ENCODE measurements at places on chromosomes 5 and 9.
A peak's percentile ranks its signal among the peaks of the same experiment; 100 is the strongest.

DNA sequence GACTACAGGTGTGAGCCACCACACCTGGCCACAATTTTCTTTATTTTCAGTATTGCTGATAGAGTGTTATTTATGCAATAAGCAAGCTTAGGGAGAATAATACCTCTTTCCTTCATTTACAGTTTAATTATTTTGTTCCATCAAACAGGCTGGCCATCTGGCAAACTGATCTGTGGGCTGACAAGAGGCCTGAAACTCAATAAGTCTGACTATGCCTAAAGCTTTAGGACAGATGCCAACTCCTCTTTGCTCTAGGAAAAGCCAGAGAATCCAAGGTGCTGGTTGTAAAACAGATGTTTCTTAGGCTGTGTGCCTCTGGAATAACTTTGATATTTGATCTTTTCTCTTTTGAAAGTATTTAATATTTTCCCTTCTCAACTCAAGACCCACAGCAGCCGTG lies 98.4 kb downstream of the TARS1 start:
- DNase-seq = no peak

DNA sequence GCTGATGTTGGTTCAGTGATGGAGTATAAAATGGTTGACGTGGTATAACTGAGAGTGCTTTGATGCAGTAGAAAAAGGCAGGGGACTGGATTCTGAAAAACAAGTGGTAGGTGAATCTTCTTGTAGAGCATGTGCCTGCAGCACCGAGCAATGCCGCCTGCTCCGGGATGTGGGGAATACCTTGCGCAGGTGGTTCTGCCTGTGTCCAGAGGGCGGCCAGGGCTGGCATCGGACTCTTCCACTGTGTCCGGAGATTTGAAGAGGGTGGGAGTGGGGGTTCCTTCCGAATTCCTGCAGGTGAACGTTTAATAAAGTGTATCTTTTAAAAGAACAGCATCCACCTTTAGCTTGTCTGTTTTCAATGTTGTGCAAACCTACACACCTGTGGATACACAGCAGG lies 238.0 kb downstream of the FANCC start:
- DNase-seq = no peak

DNA sequence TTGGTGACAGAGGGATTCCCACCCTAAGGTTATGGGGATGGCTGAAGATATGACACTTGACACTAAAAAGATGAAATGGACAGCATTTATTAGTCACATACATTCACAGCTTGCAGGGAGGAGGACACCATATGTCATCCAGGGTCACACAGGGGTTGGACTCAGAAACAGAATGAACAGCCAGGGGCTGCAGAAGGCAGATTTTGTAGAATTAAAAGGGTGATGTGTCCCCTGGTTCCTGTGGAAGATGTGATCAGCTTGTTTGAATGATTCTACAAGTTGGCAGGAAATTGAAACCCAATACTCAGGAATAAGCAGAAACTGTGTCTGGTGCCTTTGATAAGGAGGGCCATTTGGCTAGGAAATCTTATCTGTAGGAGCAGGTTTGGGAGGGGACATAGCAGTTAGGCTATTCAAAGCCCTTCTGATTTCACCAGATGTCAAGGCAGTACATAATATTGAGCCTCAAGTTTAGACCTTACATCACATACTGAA lies 102.3 kb upstream of the GRIN3A start:
- no peak for DNase-seq

- DNase-seq = no peak
These were observed 113.6 kb upstream of the TSLP start for GRCh38 chr5:110957934-110958333.

DNA sequence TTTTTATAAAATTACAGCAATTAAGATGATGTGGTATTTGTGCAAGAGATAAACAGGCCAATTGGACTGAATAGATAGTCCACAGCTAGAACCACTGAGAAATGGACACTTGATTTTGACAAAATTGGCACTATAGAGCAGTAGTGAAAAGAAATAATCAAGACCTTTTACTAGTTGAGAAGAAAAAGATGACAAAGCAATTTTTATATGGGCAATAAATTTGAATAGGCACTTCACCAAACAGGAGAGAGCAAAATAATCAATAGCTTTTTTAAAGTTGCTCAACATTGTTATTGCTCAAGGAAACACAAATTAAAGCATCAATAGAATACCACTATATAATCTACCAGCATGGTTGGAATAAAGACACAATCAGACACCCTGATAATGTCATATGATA lies 193.5 kb upstream of the FTMT start:
- no peak for DNase-seq

GRCh38 chr9:123925819-123926218 lies 4.1 kb downstream of the DENND1A start:
- DNase-seq = no peak

DNA sequence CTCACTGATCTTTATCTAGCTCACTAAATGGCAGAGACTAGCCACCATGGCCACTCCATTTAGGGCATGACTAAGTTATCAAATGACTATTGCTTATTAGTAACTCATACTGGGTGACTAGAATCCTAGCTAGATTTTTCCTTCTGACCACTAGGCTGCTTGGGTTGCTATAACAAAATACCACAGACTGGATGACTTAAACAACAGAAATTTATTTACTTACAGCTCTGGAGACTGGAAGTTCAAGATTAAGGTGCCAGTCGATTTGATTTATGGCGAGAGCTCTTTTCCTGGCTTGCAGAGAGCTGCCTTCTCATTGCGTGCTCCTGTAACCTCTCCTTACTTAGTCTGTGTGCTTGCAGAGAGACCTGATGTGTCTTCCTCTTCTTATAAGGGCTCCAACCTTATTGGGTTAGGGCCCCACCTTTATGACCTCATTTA lies 55.0 kb upstream of the APC start:
- no peak for DNase-seq

DNA sequence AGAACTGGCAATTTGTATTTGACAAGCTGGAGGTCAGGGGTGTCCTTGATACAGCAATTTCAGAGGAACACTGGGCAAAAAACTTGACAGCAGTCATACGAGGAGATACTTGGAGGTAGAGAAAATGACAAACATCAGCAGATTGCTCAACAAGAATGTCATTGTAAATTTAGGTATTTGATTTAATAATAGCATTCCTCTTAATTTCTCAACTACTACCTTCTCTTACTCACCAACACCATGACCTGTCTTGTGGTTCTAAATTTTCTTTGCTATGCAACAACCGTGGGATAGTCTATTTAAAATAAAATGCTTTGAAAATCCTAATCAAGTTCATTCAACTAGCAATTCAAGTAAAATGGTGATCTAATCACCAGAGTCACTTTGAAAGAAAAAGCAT lies 128.4 kb downstream of the DNAH5 start:
- DNase-seq = no peak

DNA sequence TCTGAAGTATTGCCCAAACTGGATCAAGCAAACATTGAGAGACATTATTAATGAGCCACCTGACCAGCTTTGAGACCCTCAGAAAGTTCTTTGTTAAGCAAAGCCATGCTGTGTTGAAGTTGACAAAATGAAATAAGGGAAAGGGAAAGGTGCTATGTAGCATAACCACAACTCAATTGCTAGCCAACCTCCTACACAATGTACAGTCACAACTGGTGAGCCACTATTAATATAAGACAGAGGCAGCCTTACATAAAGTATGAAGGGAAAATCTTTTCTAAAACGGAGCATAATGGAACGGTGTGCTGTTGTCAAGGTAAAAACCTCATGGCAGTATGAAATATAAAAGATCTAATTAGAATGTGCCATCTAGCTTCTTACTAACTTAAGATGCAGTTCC lies 375.8 kb upstream of the ST8SIA4 start:
- DNase-seq = no peak

GRCh38 chr5:154612666-154613065 lies 134.6 kb upstream of the HAND1 start:
- DNase-seq = no peak

DNA sequence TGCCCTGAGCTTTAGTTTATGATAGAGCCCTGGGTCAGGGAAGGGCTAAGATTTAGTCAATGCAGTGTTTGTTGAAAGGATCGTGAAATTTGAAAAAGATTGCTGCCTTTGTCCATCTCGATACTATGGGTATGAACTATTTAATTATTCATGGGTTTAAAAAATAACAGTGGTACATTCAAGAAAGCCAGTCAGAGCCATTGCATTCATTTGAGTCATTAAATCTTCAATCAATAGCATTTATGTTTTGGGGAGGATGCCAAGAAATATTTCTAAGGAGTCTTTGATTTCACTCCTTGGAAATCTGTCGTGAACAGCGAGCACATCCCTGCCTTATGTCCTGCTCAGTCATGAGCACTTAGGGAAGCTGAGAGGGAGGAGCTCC lies 54.4 kb upstream of the LRRTM2 start:
- DNase-seq = no peak

GRCh38 chr5:14640765-14641164 lies 23.8 kb upstream of the OTULIN start:
- DNase-seq = no peak

DNA sequence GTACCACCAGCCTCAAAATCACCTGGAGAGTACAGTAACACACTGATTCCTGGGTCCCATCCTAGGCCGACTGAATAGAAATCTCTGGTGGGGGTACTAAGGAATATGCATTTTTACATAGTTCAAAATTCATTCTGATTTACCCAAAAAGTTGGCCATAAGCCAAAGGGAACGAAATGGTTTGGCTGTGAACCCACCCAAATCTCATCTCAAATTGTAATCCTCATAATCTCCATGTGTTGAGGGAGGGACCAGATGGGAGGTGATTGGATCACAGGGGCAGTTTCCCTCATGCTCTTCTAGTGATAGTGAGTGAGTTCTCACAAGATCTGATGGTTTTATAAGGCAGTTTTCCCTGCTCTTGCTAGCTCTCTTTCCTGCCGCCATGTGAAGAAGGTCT lies 31.1 kb downstream of the MEGF9 start:
- DNase-seq = no peak

DNA sequence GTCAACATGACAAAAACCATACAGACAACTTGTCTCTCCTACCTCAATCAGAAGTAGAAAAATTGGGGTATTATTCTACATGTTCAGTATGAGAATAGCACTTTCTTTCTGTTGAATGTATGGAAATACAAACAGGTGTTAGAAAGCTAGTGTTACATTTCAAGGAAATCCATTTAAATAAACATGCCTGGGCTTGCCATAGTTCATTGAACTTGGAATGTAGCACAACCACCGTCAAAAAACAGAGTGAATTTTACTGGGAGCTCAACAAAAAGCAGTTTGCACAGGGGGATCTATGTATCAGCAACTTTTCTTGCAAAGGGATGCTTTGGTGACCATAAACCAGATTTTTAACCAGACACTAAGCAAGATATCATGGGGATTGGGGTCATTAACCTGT lies 307.9 kb upstream of the SMARCA2 start:
- DNase-seq = no peak

DNA sequence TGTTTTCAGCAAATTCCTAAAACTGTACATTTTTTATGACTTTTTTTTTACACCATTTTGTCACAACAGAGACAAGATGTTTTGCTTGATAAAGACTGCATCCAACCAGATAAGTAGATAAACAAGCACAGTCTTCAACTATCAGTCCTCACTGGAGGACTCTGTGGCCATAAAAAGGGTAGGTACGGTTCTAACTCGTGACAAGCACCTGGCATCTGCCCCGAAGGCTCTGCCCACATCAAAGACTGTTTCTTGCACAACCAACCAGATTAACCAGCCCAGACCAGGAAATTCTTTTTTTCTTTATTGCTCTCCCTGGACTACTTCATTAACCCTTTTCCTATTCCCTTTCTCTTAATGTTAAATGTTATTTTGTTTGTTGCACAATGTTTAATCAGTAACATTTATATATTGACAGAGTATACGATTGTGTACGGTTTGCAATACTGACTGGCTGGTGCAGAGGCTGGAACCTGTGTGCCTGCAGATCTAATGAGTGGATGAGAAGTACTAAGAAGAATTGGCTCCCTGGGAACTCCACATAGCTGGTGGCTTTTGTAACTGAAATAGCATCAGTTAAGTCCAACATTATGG lies 74.1 kb downstream of the SERINC5 start:
- DNase-seq = no peak

- DNase-seq = peak; percentile 80
These were observed 30.0 kb upstream of the LPCAT1 start for GRCh38 chr5:1553539-1554409.

DNA sequence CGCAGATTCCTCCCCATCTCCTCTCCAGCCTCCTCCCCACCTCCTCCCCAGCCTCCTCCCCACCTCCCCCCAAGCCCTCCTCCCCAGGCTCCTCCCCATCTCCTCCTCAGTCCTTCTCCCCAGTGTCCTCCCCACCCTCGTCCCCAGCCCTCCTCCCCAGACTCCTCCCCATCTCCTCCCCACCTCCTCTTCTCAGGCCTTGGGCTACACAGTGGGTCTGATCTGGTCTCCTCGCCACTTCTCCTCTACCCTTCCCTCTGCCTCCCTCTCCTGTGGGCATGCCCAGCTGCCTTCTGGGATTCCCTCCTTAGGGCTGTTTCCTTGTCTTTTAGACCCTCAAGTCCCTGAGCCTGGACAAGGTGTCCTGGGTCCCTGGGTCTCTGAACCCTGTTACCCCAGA lies 28.3 kb downstream of the CXXC5 start:
- DNase-seq = no peak

DNA sequence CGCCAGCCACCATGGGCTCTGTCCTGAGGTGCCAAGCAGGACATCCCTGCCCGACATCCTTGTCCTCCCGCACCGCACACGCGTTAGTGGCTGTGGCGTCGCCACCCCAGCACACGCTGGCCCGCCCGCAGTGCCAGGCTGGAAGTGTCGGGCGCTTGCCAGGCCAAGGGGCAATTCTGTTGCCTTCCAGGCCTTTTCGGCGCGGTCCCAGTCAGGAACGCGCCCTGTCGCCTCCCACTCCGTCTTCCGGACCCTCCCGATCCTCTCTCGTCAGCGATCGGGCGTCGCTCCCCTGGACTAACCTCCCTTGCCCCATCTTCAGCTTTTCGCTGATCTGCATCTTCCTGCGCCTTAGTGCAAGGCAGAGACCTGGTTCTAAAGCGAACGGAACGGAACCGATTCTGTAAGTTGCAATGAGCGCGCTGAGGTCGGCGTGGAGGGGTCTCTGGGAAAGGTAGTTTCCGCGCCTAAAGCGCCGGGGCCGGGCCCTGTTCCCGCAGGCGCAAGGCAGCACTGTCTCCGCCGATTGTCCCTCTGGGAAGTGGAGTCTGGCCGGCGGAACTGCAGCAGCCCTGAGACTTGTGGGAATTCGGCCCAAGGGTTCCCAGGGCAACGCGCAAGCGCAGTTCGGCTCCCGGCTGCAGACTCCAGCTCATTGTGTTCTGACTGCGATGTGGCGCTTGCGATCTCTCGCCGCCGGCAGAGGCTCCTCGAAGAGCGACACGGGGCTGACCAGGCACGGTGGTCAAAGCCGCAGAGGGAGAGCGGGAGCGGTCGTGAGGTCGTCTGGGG lies at the start of gene ZNF454:
TSS of gene ZNF454 (plus strand) at position 630 of the 792 bp plus-strand sequence. CDS start 1,594 bp downstream, outside the sequence.
- DNase-seq = peak; percentile 95

GRCh38 chr5:54703133-54703532 lies 185.6 kb downstream of the SNX18 start:
- no peak for DNase-seq

GRCh38 chr5:151692312-151692711 lies 5.6 kb upstream of the SPARC start:
- DNase-seq = no peak

- DNase-seq = no peak
These were observed 170.3 kb upstream of the PRR16 start for GRCh38 chr5:120293796-120294195.

Data from posterior cingulate gyrus (tissue), 11 donors.